Spinal cord (tissue), 10 donors: ENCODE measurements at places on chromosomes 7 and 10. TPM values are rescaled to one million over a fixed set of nuclear protein-coding genes. Genes with fewer than 3 reads are reported as not detected.

The DNAJC9 gene
- total RNA-seq, result 26.4 TPM

The UNC5B gene
- total RNA-seq, result 10.7 TPM

The AGK gene
- total RNA-seq, result 65.7 TPM

The SFTPA2 gene
- 0.20 TPM for total RNA-seq

- H3K36me3 ChIP-seq, result peaks cover 37% of the 10 kb centered on the region
- H3K4me3 ChIP-seq, result no peak overlapping the region
- H3K27ac ChIP-seq, result no peak overlapping the region
- H3K27me3 ChIP-seq, result no peaks in the 10 kb centered on the region
Measured at GRCh38 chr7:2431260-2431867, 28.0 kb downstream of the CHST12 start.

DNA sequence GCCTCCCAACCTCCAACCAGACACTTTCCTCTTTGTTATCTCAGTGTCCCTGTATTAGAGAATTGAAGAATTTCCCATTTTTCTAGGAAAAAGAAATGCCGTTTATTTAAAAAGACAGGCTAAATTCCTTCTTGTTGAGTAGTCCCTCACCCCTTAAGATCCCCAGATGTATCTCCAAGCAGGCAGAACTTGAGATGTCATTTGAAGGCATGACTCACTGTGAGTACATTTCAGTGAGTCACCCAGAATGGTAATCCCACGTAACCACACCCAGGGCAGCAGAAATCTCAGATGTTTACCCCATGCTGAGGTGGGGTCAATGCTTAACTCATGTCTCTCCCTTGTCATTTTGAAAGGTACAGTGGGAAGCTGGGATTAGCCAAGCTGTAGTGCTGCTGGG lies 4.4 kb downstream of the ZNF655 start:
- DNase-seq, result no peak
- peaks cover 15% of the 10 kb centered on the region for H3K4me1 ChIP-seq
- H3K27me3 ChIP-seq, result no peaks in the 10 kb centered on the region
- no peak overlapping the region for H3K27ac ChIP-seq
- no peak overlapping the region for H3K4me3 ChIP-seq
- peaks cover 44% of the 10 kb centered on the region for H3K36me3 ChIP-seq

- no peaks in the 10 kb centered on the region for H3K36me3 ChIP-seq
- H3K4me1 ChIP-seq, result peaks cover 6% of the 10 kb centered on the region
- H3K27ac ChIP-seq, result no peak overlapping the region
- no peak for DNase-seq
- no peak overlapping the region for H3K4me3 ChIP-seq
Measured at GRCh38 chr7:149237502-149237901, 1.9 kb upstream of the ZNF212 start.

DNA sequence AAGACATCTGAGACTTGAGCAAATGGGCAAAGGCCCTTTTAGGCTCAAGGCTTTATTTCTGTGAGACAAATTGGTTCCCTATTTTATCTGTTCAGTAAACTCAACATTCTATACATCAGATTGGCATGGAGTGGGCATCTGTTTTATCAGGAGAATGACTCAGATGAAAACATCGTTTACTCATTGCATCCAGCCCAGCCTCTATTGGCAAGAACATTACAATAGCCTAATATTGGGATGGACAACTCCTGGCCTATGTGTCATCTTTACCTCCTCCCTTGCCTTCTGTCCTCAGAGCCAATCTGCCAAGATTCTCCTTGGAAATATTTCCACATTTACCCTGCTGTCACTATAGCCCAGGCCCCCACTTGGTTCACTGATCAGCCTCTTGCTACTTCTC lies 5.5 kb upstream of the BLNK start:
- H3K36me3 ChIP-seq, result no peaks in the 10 kb centered on the region
- DNase-seq, result no peak
- no peaks in the 10 kb centered on the region for H3K27me3 ChIP-seq
- H3K27ac ChIP-seq, result no peak overlapping the region
- H3K4me1 ChIP-seq, result peaks cover 2% of the 10 kb centered on the region
- H3K4me3 ChIP-seq, result no peak overlapping the region

GRCh38 chr7:155699180-155699579 lies 54.7 kb downstream of the RBM33 start:
- H3K27ac ChIP-seq, result no peak overlapping the region
- H3K4me3 ChIP-seq, result no peak overlapping the region
- no peaks in the 10 kb centered on the region for H3K4me1 ChIP-seq
- H3K27me3 ChIP-seq, result no peaks in the 10 kb centered on the region

- H3K27me3 ChIP-seq, result no peaks in the 10 kb centered on the region
- no peaks in the 10 kb centered on the region for H3K36me3 ChIP-seq
- no peak overlapping the region for H3K4me3 ChIP-seq
- no peak overlapping the region for H3K27ac ChIP-seq
- no peaks in the 10 kb centered on the region for H3K4me1 ChIP-seq
Measured at GRCh38 chr10:126209451-126209850, 178.8 kb downstream of the ADAM12 start.
